ENCODE measurements at places on chromosomes 7 and 10.

- no peak for DNase-seq
These were observed 886 bp downstream of the NSUN6 start for GRCh38 chr10:18650404-18650997.

DNA sequence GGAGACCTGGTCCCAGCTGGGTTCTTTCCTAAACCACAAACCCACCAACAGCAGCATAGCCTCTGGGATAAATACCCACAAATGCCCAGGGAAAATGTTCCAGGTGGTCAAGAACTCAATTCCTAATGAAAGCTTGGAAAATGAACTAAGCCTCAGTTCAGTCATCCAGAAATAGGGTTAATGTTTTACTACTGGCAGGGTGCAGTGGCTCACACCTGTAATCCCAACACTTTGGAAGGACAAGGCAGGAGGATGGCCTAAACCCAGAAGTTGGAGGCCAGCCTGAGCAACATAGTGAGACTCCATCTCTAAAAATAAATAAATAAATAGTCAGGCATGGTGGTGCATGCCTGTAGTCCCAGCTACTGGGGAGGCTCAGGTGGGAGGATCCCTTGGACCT is 82.2 kb downstream of the SVOPL start:
- no peak for DNase-seq

DNA sequence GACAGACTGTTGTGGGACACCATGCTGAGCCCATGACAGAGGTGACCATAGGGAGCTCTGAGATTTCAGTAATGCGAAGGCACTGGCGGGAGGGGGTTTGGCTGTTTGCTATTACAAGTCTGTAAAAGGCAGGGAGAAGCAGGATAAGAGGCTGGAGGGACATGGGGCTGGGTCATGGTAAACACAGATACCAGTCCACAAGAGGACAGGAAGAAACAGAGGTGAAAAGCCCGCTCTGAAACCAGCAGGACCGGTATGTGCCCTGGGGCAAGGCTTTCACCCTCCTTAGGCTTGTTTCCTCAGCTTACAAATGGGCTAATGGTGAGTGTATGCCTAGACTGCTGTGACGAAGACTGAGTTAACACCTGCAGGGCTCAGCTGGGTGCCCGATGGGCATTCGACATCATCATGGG is 34.1 kb downstream of the ANXA11 start:
- DNase-seq, result no peak

DNA sequence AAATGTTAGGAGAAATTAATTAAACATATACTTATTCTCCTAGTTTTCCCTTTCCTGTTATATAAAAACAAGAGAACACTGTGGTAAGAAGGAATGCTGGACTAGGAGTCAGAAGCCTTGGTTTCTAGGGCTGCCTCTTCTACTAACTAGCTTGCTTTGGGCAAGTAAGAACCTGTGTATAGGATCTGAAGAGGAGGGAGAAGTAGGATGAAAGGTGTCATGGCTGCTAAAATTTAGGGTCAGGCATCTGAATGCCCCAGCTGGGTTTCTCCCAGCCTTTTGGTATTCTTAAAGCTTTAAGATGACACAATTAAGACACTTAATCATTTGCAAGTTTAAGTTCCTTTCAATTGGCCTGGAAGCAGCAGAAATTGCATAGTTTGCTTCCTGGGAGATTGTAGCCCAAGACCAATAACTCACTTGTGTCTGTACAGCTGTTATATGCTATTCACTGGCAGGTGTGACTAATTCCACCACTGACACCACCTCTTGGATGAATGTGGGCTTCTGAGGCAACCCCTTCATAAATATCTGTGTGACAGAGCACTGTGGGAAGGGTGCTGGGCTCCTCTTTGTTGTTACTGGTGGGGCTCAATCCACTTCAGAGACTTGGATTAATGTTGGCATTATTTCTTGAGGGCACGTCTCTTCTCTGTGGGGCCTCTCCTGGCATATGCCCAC is 137.2 kb downstream of the LRMDA start:
- no peak for DNase-seq

DNA sequence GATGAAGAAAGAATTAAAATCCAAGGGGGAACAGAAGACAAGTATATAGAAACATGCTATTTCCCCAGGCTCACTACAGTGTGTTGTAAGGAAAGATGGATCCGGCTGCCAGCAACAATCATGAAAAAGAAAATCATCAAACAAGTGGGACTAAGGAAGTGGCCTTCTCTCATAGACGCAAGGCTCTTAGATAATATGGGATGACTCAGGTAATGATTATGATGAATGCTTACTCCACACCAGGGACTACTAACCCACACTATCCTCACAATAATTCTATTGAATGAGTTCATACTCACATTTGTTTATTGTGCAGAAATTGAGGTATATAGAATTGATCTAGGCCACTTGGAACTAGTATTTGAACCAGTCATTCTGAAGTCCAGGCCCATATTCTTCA is 111.2 kb upstream of the BET1 start:
- DNase-seq, result no peak

DNA sequence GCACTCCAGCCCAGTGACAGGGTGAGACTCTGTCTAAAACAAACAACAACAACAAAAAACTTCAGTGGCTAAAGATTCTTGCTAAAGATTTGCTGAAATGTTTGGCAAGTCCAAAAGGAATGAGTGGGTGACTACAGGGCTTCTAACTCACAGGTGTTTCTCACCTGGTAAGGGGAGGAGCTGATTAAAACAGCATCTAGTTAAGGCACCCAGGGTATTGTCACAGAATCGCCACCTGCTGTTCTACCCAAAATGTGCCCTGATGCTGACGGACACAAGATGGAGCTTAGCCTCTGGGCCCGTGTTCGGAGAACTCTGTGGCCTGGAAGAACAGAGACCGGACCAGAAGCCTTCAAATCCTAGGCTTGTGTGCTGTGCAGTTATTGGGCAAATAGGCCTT is 336.0 kb upstream of the GALNT17 start:
- no peak for DNase-seq

DNA sequence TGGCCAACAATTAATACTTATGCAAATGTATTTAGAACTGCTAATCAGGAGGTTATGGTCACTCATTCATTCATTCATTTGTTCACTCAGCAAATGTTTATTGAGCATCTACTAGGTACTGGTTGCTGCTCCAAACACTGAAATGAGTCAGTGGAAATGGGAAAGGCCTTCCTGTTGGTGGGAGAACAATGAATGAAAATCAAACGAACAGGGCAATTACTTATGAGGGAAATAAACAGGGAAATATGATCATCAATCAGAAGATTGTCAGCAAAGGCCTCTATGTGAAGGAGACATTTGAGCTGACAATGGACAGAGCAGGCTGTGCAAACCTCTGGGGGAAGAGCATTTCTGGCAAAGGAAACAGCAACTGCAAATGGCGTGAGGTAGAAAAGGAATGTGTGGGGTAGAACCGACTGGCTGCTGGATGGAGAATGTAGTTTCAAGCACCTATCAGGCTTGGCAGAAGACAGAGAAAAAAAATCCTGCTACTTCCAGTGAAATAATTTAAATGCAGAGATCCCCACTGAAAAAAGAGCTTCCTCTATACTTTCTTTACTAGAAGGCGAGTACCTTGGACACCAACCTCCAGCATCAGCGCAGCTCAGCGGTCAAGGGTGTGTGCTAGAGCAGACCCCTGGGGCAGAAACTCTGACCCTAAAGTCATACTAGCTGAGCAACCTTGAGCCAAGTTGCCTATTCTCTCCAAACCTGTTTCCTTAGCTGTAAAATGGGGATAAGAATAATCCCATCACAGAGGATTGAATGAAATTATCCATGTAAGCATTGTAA is 108.8 kb upstream of the EEPD1 start:
- DNase-seq, result no peak

- peak; percentile 74 for DNase-seq
These were observed 8.5 kb upstream of the C10orf105 start for GRCh38 chr10:71727738-71728737.

DNA sequence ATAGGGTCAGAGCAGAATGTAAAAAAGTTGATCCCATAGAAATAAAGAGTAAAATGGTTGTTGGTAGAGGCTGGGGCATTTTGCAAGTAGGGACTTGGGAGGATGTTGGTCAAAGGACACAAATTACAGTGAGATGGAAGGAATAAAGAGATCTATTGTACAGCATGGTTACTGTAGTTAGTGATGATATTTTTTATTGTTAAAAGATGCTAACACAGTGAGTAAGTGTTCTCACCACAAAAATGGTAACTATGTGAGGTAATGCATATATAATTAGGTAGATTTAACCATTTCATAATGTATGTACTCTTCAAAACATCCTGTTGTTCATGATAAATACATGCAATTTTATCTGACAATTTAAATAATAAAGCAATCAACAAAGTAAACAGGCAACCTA is 280.7 kb upstream of the MAGI2 start:
- DNase-seq, result no peak

GRCh38 chr7:50351267-50351666 is 46.8 kb downstream of the IKZF1 start:
- no peak for DNase-seq

DNA sequence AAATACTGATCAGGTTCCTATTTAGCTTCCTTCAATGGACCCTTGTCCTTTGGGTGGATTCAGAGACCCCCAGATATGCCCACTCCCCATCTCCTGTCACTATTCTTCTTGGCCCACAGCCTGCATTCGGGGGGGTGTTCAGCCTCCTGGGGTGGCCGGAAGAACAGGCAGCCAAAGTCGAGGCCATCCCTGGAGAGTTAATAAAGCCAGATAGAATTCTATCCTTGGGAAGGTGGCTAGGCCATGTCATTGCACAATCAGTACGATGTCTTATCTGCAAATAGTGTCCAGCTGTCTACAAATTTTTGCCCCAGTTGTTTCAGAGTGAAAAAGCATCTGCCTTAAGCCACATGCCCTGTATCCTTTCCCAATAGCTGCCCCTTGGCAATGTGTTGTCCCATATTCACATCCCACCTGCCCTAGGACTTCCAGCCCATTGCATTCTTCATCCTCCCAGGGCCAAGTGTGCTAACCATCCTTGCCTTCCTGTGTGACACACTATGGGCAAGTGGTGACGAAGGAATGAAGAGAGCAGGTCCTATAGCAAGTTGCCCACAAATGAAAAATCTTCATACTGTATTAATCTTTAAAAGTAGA is 9.9 kb upstream of the FAM107B start:
- no peak for DNase-seq

- no peak for DNase-seq
These were observed 299.0 kb downstream of the MALRD1 start for GRCh38 chr10:19347621-19348020.

GRCh38 chr7:11848251-11848650 is 16.3 kb upstream of the THSD7A start:
- DNase-seq, result no peak

DNA sequence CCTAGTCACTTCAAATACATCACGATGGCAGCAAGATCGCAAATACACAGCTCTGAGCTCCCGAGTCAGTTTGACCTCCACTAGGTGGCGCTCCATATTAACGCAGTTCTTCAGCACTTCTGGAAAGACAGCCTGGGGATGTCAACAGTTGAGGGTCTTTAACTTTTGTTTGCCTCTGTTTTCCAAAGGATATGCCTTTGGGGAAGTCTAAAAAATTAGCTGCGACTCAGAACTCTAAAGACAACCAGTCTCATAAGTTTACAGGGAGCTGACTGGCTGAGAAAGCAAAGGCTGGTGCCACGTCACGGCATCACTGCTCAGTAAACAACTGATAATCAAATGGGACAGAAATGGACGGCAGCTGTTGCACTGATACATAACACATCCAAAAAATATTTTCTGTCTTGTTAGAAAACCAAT is 458.8 kb downstream of the SORCS1 start:
- DNase-seq, result no peak

DNA sequence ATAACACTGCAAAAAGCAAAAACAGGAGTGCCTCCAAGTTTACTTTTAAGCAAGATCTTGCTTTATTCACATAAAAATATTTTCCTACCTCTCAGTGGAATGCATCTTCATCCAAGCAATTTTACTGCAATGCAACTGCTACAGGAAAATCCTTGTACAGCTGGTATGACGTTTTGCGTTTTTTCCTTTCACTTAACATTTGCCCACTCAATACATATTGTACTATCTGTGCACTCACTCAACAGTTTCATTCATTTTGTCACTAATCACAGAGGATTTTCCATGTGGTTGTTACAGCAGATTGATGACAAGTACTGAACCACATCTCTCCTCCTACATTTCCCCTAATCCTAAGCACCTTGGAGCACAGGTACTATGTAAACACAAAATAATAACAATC is 222.0 kb upstream of the IMMP2L start:
- DNase-seq, result no peak

- DNase-seq, result no peak
These were observed 69.0 kb downstream of the CREB3L2 start for GRCh38 chr7:137932881-137933269.

GRCh38 chr7:87424075-87424474 is 51.4 kb downstream of the ABCB4 start:
- no peak for DNase-seq

DNA sequence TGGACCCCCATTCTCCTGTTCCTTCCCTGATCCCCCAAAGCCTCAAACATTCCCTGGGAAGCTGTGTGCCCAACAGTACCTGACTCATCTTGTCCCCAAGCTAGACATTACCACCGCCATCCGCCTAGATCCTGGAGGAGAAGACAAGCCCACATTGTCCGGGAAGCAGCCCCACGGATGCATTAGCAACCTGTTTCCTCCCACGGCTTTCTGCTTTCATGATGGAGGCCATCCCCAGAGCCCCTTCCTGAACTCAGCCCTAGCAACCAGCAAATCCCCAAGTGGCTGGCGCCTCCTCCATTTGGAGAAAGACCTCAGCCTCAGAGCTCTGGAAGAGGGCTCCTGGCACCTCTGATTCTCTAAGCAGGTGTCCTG is 2.3 kb upstream of the SLC29A3 start:
- DNase-seq, result no peak

DNA sequence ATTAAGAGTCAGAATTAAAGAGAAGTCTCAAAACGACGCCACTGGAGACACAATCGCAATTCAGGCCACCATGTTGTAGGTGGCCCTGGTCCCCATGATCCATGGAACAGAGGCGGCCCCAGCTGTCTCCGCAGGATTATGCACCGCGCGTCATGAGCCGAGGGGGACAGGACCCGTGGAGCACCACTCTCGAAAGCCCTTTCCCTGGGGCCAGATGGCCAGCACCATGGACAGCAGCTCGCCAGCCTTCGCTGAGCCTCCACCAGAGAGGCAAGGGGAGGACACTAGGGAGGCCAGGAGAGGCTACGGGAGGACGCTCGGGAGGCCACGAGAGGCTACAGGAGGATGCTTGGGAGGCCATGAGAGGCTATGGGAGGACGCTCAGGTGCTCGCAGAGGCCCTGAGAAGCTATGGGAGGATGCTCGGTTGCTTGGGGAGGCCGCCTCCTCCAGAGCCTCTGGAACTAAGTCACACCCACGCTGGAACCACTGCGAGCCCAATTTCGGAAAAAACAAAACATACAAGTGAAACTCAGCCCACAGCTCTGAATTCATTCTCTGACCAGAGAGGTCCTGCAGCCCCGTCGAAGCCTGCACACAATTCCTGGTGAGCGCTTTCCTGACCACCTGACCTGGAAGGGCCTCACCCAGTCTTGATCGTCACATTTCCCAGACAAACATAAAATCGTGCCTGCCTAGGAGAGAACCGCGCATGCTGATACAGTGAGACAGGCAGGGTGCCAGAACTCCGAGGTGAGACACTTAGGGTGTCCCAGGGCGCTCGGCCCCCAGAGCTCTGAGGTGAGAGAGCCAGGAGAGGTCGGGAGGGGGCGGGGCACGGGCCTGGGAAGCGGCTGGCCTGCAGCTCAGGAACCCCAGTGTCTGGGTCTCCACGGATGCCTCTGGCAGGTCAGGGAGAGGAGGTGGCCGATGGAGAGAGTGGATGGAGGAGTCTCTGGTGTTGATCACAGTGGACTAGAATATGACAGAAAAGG is 224.4 kb downstream of the PTPRN2 start:
- DNase-seq, result no peak

GRCh38 chr7:133434246-133434865 is 181.5 kb downstream of the EXOC4 start:
- no peak for DNase-seq

GRCh38 chr10:103852189-103852711 is 3.1 kb downstream of the SH3PXD2A start:
- no peak for DNase-seq
